ENCODE measurements at places on chromosomes 4 and X.
A peak's percentile ranks its signal among the peaks of the same experiment; 100 is the strongest.

- peak; percentile 54 for DNase-seq
Observed at GRCh38 chr4:15882675-15883086, 55.9 kb downstream of the FGFBP1 start.

DNA sequence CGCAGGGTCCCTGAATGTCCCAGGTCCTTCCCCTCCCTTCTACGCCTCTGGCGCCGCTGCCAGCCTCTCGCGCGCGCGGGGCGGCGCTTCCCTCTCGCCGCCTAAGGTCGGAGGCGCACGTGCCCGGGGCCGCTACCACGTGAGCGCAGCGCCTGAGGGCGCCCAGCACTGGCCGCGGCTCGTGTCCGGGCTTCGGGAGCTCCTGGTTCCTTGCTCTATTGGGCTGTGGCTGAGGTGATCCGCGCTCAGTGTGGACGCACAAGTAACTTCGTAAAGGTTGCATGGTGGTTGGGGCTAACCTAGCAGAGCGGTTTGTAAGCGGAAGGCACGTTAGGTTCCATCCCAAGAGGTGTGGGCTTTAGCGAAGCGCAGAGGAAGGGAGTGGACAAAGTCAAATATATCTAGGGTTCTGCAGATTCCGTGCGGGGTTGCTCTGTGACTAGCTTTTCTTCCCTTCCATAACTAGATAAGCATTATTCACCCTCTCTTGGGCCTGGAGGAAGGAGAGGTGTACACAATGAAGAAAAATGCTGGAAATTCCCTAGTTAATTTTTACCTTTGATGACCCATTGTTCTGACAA lies 1.8 kb downstream of the TLL1 start:
- DNase-seq = no peak

DNA sequence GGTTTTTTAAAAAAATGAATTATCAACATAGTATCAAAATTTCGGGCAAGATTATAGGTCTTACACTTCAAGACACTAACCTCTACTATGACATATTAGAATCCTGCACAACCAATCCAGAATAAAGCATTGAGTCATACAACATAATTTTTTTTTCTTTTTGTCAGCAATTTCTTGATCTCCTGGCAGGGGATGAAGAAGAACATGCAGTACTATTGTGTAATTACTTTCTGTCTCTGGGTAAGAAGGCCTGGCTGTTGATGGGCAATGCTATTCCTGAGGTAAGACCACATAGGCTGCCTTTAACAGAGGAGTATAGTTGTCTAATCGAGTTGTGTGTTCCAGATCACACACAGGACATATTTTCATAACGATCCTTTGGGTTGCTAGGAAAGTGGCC lies 67.5 kb downstream of the FBXL5 start:
- no peak for DNase-seq

GRCh38 chr4:113064244-113064643 lies 14.8 kb downstream of the ANK2 start:
- no peak for DNase-seq

- no peak for DNase-seq
Observed at GRCh38 chr4:152628128-152628527, 51.7 kb downstream of the TMEM154 start.

DNA sequence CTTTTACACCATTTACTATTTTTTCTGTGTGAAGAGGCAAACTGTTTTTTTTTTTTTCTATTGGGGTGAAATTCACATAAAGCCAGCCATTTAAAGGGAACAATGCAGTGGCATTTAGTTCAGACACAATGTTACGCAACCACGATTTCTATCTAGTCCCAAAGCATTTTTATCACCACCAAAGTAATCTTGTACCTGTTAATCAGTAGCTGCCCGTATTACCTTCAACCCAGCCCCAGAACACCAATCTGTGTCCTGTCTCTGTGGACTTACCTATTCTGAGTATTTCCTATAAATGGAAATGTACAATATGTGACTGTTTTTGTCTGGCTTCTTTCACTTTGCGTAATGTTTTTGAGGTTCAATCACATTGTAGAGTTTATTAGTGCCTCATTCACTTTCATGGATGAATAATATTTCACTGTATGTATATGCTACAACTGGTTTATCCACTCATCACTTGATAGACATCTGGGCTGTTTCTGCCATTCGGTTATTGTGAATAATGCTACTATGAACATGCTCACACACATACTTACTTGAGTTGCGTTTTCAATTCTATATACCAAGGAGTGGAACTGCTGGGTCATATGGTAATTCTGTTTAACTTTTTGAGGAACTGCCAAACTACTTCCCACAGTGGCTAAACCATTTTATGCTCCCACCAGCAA lies 116.2 kb downstream of the CDS1 start:
- no peak for DNase-seq

- no peak for DNase-seq
Observed at GRCh38 chr4:6714954-6715353, 1.0 kb upstream of the BLOC1S4 start.

DNA sequence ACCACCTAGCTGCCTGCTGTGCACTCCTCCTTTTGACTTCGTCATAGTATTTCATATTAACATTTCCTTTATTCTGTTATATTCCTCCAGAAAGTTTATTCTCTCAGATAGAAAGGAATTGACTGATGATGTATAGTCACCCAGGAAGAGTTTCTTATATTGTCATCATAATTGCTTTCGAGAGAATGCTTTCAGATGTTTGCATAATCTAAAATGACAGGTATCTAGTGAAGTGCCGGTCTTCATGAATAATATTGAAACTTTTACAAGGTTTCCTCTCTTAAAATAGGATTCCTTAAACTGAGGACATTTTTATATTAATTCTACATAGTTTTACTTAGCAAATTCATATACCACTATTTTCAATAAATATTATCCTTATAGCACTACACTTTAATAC lies 10.1 kb downstream of the SEC24D start:
- no peak for DNase-seq

DNA sequence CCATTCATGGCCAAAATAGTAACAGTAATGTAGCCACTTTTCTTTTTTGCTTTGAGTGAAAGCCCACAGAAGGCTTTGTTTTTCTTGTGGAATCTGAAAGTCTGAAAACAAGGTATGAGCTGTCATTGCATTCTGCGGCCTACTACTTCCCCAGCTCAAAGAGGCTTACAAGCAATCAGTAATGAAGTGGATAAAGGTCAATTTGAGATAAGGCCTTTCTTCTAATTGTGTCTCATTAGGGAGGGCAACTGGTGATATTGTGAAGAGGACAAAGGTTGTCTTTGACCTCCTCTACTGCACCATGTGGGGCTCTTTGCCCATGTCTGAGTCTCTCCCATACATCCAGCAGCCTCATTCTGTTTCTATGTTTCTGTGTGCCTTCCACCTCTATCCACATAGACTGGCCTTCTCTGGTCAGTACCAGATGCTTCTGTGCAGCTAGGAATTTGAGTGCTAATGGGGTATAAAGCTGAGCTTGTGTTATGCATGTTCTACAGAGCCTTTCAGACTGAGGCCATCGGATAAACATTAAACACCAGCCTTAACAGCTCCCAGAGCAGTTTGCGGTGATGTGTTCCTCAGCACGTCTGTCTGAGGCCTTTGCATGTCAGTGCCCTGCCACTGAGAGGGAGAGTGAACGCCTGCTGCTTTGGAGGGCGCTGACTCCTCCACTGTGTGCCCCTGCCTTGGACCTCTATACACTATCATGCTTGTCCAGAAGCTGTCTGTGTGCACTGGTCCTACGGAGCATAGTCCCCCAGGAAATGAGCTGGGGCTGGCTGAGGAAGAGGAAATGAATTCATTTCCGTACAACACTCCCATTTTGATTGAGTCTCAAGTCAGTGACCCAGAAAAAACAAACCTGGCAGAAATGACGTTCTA lies 80.2 kb downstream of the SH2D1A start:
- no peak for DNase-seq

GRCh38 chr4:157045507-157046127 lies 30.3 kb upstream of the GLRB start:
- DNase-seq = no peak

- DNase-seq = no peak
Observed at GRCh38 chr4:41542526-41543275, 4.7 kb downstream of the LIMCH1 start.

DNA sequence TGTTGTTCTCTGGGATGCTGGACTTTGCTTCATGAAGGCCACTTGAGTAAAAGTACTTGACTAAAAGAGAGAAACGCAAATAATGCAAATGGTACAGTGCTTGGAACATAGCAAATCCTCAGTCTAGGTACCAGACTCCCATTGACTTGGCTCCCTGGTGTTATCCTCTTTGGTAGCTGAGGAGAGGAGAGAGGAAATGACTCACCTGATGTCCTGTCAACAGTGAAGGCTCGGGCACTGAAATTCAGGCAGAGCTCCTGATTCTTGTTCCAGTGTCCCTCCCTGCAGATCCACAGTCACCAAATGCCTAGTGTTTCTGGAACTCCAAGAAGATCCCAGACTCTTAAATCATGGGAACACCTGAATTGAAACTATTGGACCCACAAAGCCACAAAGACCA lies 22.5 kb upstream of the TCEAL4 start:
- no peak for DNase-seq

- no peak for DNase-seq
Observed at GRCh38 chrX:10926891-10927290, 184.2 kb upstream of the HCCS start.

DNA sequence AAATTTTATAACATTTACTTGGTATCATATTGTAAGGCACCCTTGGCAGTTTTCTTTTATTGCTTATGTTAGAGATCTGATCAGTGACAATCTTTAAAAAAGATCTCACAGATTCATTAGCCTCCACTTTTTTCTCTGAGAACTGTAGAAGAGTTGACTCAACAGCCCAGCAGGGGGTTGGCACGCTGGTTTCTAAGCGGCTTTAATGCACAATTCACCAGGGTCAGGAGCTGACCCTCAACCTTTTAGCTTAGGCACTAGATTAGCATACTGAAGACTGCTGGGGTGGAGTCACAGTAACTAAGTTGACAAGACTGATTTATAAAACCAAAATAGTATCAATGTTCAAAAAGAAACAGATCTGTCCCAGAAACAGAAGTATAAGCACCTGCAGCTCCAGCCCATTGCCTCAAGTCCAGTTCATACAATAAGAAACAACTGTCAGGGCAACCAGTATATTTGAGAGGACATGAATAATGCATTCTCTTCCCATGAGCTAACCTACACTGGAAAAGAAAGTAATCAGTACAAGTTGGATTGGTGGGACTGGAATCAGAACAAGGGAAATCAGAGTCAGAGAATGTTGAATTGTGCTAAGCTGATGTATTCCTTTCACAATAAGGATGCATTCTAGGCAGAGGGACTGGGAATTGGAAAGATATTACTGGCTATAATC lies 77.6 kb downstream of the PDE5A start:
- DNase-seq = no peak

- peak; percentile 72 for DNase-seq
Observed at GRCh38 chr4:103008875-103009729, 10.4 kb downstream of the SLC9B1 start.

DNA sequence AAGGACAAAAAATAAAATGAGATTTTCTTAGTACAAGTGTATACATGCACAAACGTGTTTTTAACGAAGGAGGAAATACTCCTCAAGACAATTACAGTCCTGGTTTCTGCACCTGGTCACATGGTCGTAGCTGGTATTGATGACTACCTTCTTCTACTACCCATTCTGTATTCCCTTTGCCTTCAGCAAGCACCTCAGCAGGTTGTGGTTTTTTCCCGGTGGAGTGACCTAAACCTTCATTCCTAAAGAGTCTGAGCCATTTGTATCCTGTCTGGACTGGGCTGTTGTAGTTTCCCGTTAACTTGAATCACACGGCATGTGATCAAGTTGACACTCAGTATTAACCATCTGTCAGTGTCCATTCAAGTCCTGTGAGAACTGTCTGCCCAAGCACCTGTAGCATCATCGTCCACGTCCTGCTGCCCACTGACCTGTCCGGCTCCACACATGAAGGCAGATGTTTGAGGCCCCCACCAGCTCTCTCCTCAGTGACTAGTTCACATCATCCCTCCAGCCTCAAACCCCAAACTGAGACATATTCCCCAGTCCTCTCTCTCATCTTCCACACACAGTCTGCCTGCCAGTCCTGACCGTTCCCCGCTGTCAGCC lies 31.1 kb upstream of the TBC1D14 start:
- DNase-seq = no peak

DNA sequence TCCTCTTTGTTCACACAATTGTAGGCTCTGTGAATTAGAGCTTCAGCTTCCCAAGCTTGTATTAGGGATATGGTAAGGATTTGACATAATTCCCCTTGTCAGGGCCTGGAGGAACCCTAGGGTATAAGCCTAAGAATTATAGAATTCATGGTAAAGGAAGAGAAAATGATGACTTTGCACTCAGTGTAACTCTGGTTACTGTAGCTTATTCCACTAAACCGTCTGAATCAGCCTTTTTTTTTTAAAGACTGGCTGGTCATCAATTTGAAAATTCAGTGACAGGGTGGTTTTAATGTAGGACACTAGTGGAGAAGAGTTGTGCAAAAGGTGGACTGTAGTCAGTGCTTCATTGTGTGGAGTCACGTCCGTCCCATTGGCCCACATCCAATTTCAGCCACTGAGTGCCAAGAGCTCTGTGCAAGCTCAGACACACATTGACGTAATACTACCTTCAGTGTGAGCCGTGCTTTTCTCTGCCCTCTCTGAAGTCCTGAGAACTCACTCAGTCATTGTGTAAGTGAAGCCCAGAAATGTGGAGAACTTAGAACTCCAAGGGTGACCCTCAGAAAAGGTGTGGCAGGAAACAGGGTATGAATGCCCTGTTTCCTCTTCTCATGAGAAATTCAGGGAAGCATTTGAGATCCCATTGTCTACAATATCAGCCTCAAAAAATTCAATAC lies 449.8 kb downstream of the C4orf33 start:
- no peak for DNase-seq

DNA sequence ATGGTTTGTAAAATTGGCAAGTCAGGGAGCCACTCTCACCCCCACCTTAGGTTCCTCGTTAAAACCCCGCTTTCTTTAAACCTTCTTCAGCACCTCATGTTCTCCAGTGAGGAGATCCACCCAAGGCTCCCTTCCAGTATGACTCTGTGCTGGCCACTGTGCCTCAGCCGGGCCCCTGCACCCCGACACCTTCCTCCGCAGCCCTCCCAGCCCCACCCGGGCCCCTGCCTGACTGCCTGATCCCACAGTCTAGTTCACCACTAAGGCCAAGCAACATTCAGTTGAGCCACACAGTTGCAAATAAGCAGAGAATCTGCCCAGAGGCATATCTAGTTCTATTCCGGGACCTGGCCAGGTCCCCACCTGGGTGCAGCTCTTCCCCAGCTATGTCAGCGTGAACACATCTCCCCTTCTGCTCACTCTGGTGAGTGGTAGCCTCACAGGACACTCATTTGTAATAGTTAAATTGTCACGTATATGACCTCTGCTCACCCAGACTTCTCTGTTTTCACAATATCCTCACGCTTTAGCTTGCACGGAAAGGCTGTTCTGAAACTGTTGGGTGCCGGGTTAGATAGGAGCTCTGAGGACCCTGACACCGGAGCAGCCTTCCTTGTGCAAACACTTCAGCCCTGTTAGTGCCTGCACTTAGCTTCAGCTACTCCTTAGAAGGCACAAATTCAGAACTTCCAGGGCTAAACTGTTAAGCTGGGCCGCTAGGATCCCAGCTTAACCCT lies 146.8 kb downstream of the DCTD start:
- DNase-seq = no peak

GRCh38 chr4:43782391-43782790 lies 666.2 kb downstream of the KCTD8 start:
- no peak for DNase-seq
